T-cell (primary cell): ENCODE measurements at places on chromosomes 11 and 22. TPM values are rescaled to one million over a fixed set of nuclear protein-coding genes. Genes with fewer than 3 reads are reported as not detected.

PC gene
- total RNA-seq, result 6.5 TPM

CTSF gene
- 38.5 TPM for total RNA-seq

A4GALT gene
- total RNA-seq, result 0.46 TPM

IL10RA gene
- 404 TPM for total RNA-seq

VWCE gene
- total RNA-seq, result 0.48 TPM

DNA sequence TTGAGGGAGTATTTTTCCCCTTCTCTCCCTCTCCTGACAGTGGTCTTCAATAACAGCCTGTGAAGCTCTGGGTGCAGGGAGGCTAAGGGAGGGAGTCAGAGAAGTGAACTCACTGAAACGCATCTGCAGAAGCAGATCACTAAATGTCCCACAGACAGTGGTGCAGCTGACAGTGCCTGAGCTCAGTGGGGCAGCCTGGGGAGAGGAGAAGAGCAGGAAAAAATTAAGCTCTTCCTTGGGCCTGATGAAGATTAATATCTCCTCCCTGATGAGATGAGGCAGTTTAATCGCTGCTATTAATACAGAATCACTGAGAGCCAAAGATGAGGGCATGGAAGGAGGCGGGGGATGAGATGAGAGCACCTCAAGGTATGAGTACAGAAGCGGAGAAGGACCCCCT lies 180.8 kb downstream of the LARGE1 start:
- DNase-seq, result no peak

TEX12 gene
- 0.30 TPM for total RNA-seq

DNA sequence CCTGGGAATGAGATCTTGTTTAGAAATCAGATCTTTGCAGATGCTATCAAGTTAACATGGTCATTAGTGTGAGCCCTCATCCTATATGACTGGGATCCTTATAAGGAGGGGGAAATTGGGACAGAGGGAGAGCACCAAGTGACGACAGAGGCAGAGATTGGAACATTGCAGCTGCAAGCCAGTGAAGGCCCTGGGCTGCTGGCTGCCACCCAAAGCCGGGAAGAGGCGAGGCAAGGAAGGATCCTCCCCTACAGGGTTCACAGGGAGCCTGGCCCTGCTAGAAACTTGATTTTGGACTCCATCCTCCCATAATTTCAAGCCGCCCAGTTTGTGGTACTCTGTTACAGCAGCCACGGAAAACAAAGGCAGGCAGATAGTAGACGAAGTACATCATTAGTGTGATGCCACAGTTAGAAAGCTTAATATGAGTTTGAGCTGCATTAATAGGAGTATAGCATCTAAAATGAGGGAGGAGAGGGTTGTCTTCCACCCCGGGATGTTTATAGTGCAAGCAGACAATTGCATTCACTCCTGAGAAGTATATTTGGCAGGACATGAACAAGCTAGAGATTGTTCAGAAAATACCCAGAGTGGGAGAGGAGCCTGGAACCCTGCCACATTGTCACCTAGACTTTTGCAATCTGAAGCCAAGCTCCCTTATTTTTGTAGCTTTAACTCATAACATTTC lies 56.8 kb upstream of the CLMP start:
- no peak for DNase-seq

- DNase-seq, result no peak
These were observed 284.6 kb upstream of the ZC3H12C start for GRCh38 chr11:109808569-109808968.

C22orf15 gene
- 0.58 TPM for total RNA-seq

UPK3A gene
- not detected for total RNA-seq

- no peak for DNase-seq
These were observed 42.9 kb upstream of the SHISAL1 start for GRCh38 chr22:44355716-44356070.

DNA sequence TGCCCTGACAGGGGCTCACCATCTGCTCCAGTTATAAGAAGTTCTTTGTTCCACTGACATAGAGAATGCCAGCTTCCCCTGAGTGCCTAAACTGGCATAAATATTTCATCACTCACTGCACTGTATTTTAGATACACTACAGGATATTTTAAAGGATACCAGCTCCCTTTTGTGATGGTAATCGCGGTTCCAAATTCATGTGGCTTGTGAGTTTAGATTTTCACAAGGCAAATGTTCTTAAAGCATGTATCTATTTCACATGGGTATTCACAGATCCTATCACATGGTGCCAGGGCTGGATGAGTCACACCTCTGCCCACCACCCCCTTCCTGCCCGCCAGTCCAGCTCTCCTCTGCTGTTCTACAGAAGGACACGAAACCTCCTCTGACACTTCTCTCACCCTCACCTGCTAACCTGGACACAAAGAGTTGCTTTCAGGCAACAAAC lies 105.5 kb downstream of the KCNC1 start:
- no peak for DNase-seq

DNA sequence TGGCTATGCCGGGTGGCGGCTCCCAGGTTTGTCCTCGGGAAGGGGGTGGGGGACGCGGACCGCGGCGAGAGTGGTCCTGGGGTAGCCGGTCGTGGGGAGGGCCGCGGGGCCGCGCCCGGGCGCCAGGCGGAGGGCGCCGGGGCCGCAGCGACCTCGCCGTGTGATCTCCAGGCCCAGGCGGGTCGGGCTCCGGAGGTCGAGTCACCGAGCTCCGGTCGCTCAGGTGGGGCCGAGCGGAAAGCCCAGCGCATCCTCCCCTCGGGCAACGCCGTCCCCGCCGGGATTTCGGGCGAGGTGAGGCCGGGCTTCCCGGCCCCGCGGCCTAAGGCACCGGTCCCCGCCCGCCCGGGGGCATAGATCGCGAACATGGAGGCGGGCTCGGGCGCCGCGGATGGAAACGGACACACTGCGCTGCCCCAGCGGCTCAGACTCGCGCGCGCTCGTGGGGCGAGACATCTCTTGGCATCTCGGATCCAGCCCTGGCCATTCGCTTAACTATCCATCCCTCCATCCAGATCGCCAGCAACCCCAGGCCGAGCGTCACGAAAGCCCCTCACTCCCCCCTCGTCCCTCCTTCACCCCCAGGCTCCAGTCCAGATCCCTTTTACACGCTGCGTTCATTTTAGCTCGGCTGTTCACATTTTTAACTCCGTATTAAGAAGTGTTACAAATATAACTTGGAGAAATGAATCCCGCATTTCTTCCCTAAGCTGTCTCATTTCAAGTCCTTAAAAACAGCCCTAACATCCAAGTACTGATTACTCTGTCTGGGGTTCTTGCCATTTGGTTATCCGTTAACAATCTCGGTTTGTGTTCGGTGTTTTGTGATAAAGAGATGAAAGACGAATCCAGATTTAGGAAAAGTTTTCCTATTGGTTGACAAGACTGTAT lies 460 bp downstream of the ZC3H12C start:
- no peak for DNase-seq

MYBPC3 gene
- total RNA-seq, result not detected

PANX3 gene
- total RNA-seq, result not detected

DNAJB7 gene
- total RNA-seq, result not detected

F2 gene
- total RNA-seq, result 0.26 TPM

DNA sequence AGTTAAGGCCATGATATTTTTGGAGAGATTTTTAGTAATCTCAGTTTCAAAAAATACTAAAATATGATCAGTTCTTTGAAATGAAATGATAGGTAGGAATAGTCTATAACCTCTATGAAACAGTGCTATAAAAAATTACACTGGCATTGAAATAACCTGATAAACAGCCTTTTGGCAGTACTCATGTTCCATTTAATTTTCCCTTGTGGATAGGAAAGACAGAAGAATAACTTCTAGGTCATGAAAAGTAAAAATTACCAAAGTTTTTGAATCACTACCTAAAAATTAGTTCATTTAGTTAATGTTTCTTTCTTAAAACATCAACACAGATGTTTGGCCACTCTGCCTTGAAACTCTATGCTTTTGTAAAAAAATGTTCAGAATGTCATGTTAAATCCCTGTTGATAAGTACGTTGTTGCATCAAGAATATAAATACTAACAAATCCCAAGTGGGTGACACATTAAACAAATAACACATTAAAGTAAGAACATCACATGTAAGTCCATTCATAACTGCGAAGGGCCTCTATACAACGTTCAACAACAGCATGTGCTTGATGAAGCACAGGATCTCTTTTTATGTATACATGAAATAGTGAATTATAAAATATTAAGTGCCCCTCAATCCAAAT lies 290.2 kb downstream of the SWAP70 start:
- DNase-seq, result no peak

- peak; percentile 38 for DNase-seq
These were observed 1.6 kb upstream of the TMEM109 start for GRCh38 chr11:60912223-60912850.

FBLN1 gene
- 1.0 TPM for total RNA-seq

FAM180B gene
- 0.20 TPM for total RNA-seq

DNA sequence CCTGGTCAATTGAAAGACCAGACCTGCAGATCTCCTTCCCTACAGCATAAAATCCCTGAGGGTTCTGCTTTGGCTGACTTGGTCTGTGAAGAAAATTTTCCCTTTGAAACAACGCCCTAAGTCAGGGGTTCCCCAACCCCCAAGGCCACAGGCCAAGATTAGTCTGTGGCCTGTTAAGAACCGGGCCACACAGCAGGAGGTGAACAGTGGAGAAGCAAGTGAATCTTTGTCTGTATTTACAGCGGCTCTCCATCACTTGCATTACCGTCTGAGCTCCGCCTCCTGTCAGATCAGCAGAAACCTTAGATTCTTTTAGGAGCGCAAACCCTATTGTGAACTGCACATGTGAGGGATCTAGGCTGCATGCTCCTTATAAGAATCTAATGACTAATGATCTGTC lies 38.2 kb downstream of the CCDC83 start:
- DNase-seq, result no peak

DNA sequence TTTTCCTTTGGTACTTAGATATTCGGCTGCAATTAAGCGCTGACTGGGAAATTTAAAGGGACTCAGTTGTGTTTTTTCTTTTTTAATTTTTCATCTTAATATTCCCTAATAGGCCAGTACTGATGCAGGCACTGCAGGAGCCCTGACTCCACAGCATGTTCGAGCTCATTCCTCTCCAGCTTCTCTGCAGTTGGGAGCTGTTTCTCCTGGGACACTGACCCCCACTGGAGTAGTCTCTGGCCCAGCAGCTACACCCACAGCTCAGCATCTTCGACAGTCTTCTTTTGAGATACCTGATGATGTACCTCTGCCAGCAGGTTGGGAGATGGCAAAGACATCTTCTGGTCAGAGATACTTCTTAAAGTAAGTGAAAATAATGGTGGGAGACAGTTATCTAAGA lies 3.8 kb downstream of the YAP1 start:
- no peak for DNase-seq

DNA sequence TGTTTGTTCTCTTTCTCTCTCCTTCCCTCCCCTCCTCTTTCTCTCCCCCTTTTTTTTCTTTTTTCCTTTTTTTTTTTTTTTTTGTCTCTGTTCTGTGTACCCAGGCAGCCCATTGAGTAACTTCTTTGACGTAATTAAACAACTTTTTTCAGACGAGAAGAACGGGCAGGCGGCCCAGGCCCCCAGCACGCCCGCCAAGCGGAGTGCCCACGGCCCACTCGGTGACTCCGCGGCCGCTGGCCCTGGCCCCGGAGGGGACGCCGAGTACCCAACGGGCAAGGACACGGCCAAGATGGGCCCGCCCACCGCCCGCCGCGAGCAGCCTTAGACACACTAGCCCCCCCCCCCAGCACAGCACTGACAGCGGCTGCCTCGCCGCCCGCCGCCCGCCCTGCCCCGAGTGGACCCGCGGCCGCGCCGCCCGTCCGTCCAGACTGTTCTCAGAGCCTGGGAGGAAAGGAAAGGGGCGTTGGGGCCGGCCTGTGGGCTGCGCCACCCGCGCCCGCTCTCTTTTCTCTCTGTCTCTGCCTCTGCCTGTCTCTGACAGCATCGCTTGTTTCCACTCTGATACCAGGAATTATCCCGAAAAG lies 26.1 kb downstream of the MOB2 start:
- DNase-seq, result no peak

DNA sequence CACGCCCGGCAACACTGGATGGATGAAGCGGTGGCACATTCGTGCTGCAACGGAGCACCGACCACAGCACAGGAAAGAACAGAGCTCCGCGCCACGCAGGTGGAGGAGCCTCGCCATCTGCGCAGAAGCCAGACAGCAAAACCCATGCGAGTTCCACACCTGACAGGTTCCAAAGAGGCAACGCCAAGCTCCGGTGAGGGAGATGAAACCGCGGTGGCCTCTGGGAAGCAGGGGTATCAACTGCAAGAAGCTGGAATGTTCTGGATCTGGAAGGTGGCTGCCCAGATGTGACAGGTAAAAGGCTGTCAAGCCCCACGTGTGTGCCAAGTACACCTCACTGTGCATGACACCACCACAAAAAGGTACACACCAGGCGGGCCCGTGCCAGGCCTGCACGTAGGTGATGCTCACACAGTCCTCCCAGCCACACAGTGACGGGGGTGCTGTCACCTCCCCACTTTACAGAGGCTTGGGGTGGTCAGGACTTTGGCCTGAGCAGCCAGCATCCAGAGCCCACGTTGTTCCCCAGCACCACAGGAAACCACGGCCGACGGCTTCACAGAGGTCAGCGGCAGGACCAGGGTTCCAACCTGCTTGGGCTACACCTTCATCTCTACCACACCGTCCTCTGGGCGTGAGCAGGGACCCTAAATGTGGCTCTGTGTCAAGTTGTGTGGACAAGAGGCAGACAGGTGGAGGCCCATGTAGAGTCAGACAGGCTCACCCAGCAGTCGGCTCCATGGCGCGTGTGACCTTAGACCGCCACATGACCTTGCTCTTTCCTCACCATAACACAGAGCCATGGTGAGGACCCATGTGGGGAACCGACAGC lies 19.7 kb upstream of the EFCAB6 start:
- DNase-seq, result no peak

DNA sequence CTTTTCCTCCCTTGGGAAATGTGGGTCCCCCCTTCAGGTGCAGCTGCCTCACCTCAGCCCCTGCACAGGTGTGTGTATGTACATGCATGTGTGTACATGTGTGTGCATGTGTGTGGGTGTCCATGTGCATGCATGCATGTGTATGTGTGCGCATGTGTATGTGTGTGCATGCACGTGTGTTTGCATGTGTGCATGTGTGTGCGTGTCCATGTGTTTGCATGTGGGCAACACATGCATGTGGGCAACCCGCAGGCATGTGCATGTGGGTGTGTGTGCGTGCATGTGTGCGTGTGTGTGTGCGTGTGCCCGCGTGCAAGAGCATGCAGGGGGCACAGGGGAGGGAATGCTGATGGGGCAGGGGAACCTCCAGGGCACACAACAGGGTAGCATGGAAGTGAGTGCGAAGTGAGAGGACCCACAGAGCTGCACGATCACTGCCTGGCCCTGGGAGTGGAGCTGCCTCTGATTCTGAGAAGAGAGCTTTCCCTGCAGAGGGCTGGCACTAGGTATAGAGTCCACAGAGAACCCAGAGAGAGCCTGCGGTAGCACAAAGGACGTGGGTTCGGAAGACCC lies 14.6 kb upstream of the BAIAP2L2 start:
- no peak for DNase-seq

- DNase-seq, result no peak
These were observed 38.3 kb downstream of the PDE2A start for GRCh38 chr11:72635933-72636332.

PHLDA2 gene
- total RNA-seq, result 0.79 TPM
